ENCODE measurements at places on chromosomes 2 and 18. TPM values are rescaled to one million over a fixed set of nuclear protein-coding genes. Genes with fewer than 3 reads are reported as not detected.

Gene DSC2
- total RNA-seq = 0.58 TPM

Gene LIMS3
- 6.2 TPM for total RNA-seq

Gene KCNG3
- total RNA-seq = 0.05 TPM

Gene HJURP
- total RNA-seq = 6.9 TPM

Gene LYPD6
- total RNA-seq = 0.82 TPM

Gene IL36A
- not detected for total RNA-seq

Gene THSD7B
- not detected for total RNA-seq

Gene FZD7
- total RNA-seq = 63.1 TPM

Gene UGT1A9
- not detected for total RNA-seq

Gene GPR35
- 2.8 TPM for total RNA-seq

Gene LYPD1
- total RNA-seq = 4.1 TPM

Gene NEB
- total RNA-seq = 2.2 TPM

- H3K36me3 ChIP-seq = peaks cover 6% of the 10 kb centered on the region
- peaks cover 17% of the 10 kb centered on the region for H3K4me1 ChIP-seq
- no peak overlapping the region for H3K4me3 ChIP-seq
- H3K27ac ChIP-seq = no peak overlapping the region
Observed at GRCh38 chr2:61671561-61672315, 133.6 kb upstream of the XPO1 start.

- no peak overlapping the region for H3K27ac ChIP-seq
- H3K4me1 ChIP-seq = no peaks in the 10 kb centered on the region
- no peaks in the 10 kb centered on the region for H3K27me3 ChIP-seq
Observed at GRCh38 chr2:163906410-163906809, 170.6 kb upstream of the FIGN start.

- peaks cover 5% of the 10 kb centered on the region for H3K4me1 ChIP-seq
- H3K4me3 ChIP-seq = no peak overlapping the region
- H3K36me3 ChIP-seq = no peaks in the 10 kb centered on the region
- no peaks in the 10 kb centered on the region for H3K27me3 ChIP-seq
Observed at GRCh38 chr2:123163398-123163797, 861.7 kb upstream of the CNTNAP5 start.

- H3K27me3 ChIP-seq = no peaks in the 10 kb centered on the region
- H3K36me3 ChIP-seq = peaks cover 10% of the 10 kb centered on the region
- H3K27ac ChIP-seq = no peak overlapping the region
Observed at GRCh38 chr2:45980161-45980865, 316.9 kb upstream of the EPAS1 start.

- no peak for DNase-seq
- H3K4me3 ChIP-seq = no peak overlapping the region
- H3K27ac ChIP-seq = no peak overlapping the region
- no peaks in the 10 kb centered on the region for H3K36me3 ChIP-seq
- H3K4me1 ChIP-seq = no peaks in the 10 kb centered on the region
Observed at GRCh38 chr2:186164325-186164724, 321.7 kb upstream of the ZC3H15 start.

DNA sequence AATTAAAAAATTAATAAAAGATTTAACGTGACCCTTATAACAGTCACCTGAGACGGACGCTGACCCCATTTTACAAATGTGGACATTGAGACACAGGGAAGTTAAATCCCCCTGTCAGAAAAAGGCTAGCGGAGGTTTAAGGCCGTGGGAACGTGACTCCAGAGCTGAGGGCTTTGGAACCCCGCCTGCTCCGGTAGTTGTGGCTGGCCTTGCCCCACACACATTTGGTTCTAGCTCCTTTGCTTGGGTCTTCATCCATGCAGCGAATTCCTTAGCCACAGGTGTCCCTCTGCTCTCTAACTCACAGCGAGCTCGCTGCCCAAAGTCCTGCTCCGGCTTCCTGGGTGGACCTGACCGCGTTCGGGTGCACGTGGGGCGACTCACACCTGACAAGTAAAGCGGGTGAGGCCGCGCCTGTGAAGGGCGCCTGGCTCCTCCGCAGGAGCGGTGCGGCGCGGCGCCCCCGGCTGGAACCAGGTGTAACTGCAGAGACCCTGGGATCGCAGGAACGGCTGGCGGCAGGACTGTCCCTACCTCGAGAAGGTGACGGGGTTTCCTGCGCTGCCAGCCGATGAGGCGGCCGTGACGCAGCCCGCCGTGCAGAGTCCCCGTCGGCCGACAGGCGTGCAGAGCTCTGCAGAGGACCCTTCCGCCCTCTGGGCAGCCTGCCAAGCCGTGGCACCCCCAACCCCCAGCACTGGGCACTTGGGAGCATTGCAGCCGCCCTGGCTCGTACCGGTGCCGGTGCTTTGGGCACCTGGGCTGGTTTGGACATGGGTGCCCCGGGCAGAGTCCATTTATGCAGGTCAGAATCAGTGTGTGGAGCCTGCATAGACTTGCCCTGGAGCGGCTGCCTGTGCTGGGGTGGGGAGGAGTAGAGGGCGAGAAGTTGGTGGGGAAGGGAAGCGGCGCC, 2.4 kb upstream of the PROC start:
- H3K36me3 ChIP-seq = peaks cover 1% of the 10 kb centered on the region
- H3K27me3 ChIP-seq = no peaks in the 10 kb centered on the region
- H3K4me1 ChIP-seq = peaks cover 65% of the 10 kb centered on the region

- peaks cover 43% of the 10 kb centered on the region for H3K4me1 ChIP-seq
- no peaks in the 10 kb centered on the region for H3K27me3 ChIP-seq
- H3K36me3 ChIP-seq = peaks cover 2% of the 10 kb centered on the region
- H3K27ac ChIP-seq = peak overlapping the region; percentile 80
Observed at GRCh38 chr18:5456577-5457461, 87.0 kb downstream of the EPB41L3 start.

DNA sequence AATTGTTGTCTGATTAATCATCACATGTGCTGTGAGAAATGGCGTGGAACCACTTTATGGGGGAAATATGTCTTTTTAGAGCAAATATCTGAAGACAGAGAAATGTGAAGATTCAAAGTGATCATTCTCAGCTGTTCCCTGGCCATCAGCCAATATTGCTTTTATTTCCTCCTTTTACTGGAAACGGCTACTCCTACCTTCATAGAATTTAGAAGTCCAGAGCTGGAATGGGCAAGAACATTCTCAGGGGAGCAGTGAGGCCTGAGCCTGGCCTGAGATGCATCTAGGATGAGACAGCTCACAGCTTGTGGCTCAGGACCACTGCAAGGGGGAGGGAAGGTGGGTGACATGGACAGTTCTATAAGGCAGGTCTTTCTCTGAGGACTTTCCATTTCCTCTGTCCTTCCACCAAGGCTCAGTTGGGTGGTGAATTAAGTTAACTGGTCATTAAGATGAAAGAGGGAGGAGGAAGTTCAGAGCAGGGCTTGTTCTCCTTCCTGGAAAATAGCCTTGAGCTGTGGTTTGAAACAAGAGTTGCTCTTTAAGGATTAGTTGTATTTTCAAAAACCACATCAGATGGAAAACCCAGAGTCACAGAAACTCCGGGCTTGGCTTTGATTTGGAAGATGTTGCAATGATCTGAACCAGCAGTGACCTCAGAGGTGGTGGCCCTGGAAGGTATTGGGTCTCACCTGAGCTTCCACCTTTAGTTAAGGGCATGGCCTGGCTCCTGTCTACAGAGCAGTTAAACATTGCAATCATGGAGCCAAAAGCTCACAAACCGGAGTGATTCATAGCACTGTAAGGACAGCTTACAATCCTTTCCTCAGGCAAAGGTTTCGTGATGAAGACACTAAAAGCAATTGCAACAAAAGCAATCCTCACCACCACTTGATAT, 144.3 kb downstream of the VAPA start:
- no peak for DNase-seq
- peak overlapping the region; percentile 5 for H3K4me3 ChIP-seq
- H3K27ac ChIP-seq = peak overlapping the region; percentile 94
- H3K36me3 ChIP-seq = no peaks in the 10 kb centered on the region
- H3K4me1 ChIP-seq = peaks cover 60% of the 10 kb centered on the region
- no peaks in the 10 kb centered on the region for H3K27me3 ChIP-seq

DNA sequence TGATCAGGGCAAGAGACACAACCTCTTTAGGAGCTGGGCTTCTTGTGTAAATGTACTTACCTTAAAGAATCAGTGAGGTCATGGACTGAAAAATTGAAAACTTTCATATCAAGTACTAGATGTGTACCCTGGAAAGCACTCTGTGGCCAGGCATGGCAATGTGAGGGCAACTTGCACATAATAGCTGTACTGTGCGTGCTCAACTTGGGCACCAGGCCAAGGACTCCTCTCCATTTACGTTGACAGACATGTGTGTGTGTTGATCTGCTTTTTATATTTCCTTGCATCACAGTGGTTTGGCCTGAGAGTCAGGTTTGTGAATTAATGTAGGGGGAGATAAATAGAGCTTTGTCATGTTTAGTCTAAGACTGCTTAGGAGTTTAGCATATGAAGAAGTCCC, 669.5 kb upstream of the REG3G start:
- no peak overlapping the region for H3K27ac ChIP-seq
- H3K36me3 ChIP-seq = no peaks in the 10 kb centered on the region
- peaks cover 6% of the 10 kb centered on the region for H3K27me3 ChIP-seq

DNA sequence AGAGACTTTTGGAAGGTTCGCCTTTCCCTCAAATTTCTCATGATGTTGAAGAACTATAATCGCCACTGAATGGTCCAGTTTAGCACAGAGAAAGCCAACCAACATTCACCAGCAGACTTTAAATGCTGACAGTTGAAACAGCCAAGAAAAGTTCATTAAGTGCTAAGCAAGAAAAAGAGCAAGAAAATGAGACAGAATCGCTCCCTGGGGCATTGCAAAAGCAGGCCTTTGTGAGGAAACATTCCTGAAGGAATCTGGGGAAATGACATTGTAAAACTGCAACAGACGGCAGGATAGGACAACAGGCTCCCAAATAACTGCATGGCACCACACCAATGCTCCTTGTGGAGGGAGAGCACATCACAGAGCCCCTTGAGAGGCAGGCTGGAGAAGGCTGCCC, 269.3 kb upstream of the ID2 start:
- H3K4me1 ChIP-seq = peaks cover 28% of the 10 kb centered on the region
- no peak for DNase-seq
- no peak overlapping the region for H3K4me3 ChIP-seq
- H3K27me3 ChIP-seq = peaks cover 1% of the 10 kb centered on the region
- H3K27ac ChIP-seq = peak overlapping the region; percentile 66

- no peaks in the 10 kb centered on the region for H3K36me3 ChIP-seq
- no peaks in the 10 kb centered on the region for H3K27me3 ChIP-seq
- DNase-seq = no peak
- H3K4me1 ChIP-seq = no peaks in the 10 kb centered on the region
- H3K27ac ChIP-seq = no peak overlapping the region
- no peak overlapping the region for H3K4me3 ChIP-seq
Observed at GRCh38 chr18:11828786-11829432, 22.3 kb upstream of the CHMP1B start.

GRCh38 chr18:46466234-46467160, 190.5 kb downstream of the LOXHD1 start:
- no peak overlapping the region for H3K4me3 ChIP-seq
- no peak for DNase-seq
- H3K27ac ChIP-seq = no peak overlapping the region
- peaks cover 13% of the 10 kb centered on the region for H3K27me3 ChIP-seq
- no peaks in the 10 kb centered on the region for H3K36me3 ChIP-seq

DNA sequence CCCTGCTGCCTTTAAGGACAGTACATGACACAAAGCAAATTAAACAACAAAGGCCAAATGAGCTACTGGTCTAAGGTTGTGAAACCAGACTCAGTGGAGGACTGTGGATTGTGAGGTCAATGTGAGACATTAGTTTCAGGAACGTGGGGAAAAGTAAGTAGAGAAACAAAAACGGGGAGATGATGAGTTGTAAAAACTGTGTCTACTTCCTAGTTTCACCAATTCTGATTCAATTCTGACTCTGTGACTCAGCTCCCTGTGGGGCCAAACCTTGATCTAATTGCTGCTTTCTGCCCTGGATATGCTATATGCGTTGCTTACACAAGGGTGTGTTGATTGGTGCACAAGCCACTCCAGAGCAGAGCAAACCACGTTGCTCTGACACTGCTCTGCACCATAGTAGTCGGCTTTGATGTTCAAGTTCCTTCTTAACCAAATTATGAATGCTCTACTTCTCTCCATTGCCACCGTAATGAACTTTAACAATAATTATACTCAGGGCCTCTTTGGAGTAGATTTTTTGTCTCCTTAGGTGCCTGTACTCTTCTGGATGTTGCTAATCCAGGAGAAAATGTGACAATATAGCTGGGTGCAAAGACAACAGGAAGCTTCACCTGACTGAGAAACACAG, 1640.1 kb upstream of the CELF4 start:
- no peak overlapping the region for H3K27ac ChIP-seq
- no peaks in the 10 kb centered on the region for H3K27me3 ChIP-seq
- no peak overlapping the region for H3K4me3 ChIP-seq
- DNase-seq = no peak
- no peaks in the 10 kb centered on the region for H3K4me1 ChIP-seq
- no peaks in the 10 kb centered on the region for H3K36me3 ChIP-seq

- peak overlapping the region; percentile 22 for H3K27ac ChIP-seq
- H3K4me1 ChIP-seq = peaks cover 25% of the 10 kb centered on the region
- no peak for DNase-seq
- H3K4me3 ChIP-seq = no peak overlapping the region
Observed at GRCh38 chr2:217035967-217036366, 176.1 kb upstream of the TNP1 start.

DNA sequence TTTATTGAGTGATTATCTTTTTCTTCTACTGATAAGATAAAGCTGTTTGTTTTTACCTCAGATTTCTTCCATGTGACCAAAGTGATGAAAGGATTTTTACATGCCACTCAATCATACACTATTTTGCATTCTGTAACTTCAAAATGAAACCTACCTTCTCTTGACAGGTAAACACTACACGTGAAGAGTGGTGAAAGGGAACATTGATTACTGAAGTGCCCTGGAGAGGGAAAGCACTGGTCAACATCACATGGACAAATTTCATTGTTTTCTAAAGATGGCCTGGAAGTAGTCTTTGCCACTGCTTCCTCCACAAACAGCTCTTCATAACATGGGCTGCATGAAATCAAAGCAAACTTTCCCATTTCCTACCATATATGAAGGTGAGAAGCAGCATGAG, 120.1 kb downstream of the HIBCH start:
- H3K27ac ChIP-seq = no peak overlapping the region
- H3K4me1 ChIP-seq = peaks cover 4% of the 10 kb centered on the region
- no peaks in the 10 kb centered on the region for H3K27me3 ChIP-seq
- peaks cover 17% of the 10 kb centered on the region for H3K36me3 ChIP-seq
- no peak overlapping the region for H3K4me3 ChIP-seq

DNA sequence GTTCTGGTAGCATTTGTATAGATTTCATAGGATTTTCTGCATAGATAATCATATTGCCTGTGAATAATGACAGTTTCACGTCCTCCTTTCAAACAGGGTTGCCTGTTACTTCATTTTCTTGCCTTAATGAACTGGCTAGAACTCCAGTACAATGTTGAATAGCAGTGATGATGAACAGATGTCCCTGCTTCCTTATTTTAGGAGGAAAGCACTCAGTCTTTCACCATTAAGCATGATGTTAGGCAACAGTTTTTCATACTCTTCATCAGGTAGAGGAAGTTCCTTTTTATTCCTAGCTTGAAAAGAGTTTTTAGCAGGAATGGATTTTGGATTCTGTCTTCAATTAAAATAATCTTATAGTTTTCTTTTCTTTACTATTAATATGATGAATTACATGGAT, 39.7 kb downstream of the C2orf76 start:
- H3K4me1 ChIP-seq = no peaks in the 10 kb centered on the region
- H3K27me3 ChIP-seq = no peaks in the 10 kb centered on the region
- no peak overlapping the region for H3K27ac ChIP-seq
- H3K4me3 ChIP-seq = no peak overlapping the region

All from chondrocyte (in vitro differentiated cells).